ENCODE measurements at places on chromosomes 13 and 19.

GRCh38 chr19:8340341-8341096, 2.5 kb downstream of the KANK3 start:
- DNase-seq, result no peak

DNA sequence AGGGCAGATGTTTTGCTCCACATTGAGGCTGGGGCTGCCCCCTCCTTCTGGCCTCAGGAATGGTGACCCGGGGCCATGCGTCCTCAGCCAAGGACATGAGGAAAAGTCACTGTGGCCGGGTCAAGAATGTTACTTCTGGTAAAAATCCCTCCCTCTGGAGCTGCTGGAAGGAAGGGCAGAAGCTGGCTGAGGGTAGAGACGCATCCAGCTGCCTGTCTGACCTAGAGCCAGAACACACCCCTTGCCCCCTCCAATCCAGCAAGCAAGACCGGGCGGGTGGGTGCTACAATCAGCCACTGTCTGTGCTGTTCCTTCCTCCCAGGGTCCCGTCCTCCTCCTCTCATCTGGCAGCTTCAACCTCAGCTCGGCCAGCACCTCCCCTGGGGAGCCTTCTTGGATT, 59.0 kb downstream of the PTPRS start:
- DNase-seq, result peak; percentile 34

DNA sequence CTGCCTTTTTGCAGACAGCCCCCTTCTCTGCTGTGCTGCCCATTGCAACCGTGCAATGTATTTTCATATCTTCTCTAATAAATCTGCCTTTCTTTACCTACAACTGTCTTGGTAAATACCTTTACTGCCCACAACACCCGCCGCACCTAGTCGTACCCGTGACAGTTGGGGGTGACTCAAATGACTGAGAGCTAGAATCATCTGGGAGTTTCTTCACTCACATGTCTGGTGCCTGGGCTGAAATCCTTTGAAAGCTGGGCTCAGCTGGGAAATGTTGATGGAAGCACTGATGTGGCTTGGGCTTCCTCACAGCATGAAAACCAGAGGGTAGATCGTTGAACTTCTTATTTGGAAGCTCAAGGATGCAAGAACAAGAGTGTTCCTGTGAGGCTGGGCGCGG, 2.8 kb upstream of the PNMA8A start:
- DNase-seq, result no peak

GRCh38 chr13:90197722-90198121, 1149.8 kb upstream of the MIR17HG start:
- DNase-seq, result no peak

Data from forelimb muscle (tissue), 1 donor.